ENCODE measurements at places on chromosomes 11 and 22.

DNA sequence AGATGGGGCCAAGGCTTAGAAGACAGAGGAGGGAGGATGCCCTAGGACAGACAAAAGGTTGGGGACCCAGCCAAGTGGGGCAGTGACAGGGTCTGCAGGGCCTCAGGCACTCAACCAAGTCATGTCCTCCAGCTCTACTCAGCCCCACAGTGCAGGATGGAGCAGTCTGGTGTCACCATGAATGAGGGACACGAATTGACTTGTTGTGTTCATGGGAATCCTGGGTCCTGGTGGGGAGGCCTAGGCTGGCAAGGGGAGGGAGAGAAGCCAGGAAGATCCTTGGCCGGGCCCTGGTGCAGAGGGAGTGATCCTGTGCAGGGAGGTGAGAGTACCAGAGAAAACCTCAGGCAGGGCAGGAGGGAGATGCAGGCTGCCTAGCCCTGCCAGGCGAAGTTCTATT lies 12.0 kb downstream of the P2RY6 start:
- no peak for DNase-seq

GRCh38 chr11:32426192-32426591 lies 9.1 kb downstream of the WT1 start:
- no peak for DNase-seq

DNA sequence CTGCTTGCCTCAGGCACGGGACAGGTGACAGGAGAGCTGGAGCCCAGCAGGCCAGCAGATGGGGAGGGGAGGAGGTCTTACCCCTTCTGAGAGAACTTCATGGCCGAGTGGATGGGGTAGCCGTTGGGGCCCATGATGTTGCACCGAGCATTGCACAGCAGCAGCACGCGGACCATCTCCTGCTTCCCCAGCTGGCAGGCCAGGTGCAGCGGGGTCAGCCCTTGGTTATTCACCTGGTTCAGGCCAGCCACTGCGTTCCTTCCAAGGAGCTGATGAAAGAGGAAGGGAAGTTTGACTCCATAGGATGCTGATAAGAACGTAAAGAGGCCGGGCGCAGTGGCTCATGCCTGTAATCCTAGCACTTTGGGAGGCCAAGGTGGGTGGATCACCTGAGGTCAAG lies 29.4 kb upstream of the BAIAP2L2 start:
- DNase-seq, result no peak

DNA sequence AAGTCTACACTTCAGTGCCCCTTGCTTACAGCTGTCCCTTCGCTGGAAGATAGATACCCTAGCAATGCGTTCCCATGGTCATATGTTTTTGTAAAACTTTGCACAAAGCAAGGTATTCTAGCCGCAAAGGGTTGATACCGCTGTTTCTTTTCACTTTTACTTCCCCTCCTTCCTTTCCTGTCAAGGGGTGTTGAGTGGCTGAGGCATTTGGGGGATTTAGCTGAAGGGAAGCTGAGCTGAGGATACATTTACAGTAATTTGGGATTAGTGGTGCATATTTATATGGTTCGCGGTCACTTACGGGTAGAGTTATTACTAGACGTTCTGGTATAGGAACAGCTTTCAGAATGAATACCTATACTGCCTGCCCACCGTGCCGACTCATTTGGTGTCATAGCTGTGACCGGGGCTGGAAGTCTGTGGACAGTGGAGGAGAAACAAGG lies 86.9 kb upstream of the WNT11 start:
- no peak for DNase-seq

DNA sequence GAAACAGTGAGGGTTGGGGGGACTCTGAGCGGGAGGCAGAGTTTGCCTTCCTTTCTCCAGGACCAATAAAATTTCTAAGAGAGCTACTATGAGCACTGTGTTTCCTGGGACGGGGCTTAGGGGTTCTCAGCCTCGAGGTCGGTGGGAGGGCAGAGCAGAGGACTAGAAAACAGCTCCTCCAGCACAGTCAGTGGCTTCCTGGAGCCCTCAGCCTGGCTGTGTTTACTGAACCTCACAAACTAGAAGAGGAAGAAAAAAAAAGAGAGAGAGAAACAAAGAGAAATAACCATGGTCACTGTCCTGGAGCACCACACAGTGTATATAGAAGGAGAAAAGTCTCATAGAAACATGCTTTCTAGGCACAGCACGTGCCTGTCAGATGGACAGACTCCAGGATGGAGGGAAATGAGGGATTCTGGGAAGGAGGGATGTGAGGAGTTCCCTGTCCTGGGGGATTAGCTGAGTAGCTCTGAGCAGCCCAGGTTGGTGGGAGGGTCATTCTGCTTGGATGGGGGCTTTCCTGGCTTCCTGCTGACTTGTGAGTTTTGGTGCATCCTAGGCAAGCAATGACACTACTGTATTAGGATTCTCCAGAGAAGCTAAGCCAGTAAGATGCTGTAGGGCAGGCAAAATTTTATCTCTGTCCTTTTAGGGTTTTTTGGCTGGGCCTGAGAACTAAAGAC lies 3.1 kb downstream of the GSTP1 start:
- DNase-seq, result no peak

DNA sequence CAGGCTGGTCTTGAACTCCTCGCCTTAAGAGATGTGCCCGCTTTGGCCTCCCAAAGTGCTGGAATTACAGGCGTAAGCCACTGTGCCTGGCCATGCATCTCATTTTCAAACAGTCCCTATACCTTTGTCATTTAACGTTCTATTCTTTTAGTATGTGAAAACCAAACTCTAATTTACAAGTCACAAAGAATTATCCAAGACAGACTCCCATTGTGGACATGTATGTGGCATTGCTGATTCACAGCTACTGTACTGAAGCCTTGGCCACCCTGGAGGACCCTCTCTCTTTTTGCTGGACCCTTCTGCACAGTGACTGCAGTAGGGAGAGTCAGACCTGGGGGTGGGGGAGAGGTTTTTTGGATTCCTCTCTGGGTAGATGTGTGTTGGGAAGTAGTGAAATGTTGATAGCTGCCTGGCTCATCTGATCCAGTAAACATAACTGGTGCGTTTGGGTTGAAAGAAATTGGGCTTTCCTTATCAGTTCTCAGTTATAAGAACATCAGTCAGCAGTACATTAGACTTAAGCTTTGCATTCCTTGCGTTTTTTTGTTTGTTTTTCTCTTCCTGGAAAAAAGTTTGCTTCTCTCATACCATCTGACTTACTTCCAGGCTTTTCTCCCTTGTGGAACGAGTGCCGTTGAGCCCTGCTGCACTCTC lies 65.9 kb downstream of the MED15 start:
- no peak for DNase-seq

GRCh38 chr22:22520667-22521602 lies 865 bp upstream of the ZNF280A start:
- no peak for DNase-seq

GRCh38 chr11:43825217-43825816 lies 55.3 kb upstream of the ALKBH3 start:
- DNase-seq, result no peak

DNA sequence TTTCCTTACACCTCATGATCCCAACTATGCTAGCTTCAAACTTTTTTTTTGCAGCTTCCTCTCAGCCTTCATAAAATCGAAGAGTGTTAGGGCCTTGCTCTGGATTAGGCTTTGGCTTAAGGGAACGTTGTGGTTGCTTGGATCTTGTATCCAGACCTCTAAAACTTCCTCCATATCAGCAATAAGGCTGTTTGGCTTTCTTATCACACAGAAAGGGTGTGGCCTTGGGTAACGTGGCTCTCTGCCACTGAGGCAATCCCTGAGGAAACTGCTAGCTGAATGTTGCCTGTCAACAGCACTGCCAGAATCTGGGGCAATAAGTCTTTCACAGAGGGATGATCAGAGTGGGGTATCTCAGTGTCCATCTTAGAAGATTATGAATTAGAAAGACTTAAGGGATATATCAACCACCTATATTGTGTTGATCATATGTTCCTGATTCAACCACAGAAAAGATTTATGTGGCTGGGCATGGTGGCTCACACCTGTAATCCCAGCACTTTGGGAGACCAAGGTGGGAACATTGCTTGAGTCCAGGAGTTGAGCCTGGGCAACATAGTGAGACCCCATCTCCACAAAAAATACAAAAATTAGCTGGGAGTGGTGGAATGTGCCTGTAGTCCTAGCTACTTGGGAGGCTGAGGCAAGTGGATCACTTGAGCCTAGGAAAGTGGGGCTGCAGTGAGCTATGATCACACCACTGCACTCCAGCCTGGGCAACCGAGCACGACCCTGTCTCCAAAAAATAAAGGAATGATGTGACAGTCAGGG lies 12.5 kb upstream of the CUL5 start:
- no peak for DNase-seq

DNA sequence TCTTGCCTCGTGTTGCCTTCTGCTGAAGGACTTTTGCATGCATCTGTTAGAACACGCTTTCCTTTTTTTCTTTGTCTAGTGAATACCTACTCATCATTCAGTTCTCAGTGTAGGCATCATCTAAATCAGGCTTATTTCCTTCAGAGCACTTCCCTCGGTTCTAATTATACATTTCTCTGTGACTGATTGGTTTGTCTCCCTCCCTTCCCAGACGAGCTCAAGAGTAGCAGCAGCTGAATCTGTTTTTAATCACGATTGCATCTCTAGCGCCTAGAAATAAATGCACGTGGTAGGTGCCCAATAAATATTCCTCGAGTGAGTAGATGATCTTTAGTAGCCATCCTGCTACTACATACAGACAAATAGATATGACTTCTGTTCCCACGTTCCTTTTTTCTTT lies 6.3 kb downstream of the CEP164 start:
- no peak for DNase-seq

DNA sequence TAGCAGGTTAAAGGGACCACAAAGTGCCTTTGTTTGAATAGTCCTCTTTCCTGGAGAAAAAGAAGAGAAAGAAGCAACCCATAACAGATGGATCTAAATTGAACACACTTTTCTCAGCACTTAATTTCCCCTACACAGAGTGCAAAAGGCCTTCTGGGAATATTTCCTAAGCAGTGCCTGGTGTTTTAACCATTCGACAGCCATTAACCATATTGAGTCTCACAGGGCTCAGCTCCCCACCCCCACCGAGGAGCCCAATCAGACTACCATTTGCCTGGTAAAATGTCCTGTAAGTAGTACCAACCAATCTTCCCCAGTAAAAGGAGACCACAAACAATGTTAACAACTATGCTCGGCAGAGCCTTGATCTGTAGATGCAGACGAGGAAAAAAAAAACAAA lies 40.7 kb upstream of the SLC6A5 start:
- no peak for DNase-seq

Data from T1000 (cell line).